ENCODE measurements at places on chromosomes 13 and 19.

DNA sequence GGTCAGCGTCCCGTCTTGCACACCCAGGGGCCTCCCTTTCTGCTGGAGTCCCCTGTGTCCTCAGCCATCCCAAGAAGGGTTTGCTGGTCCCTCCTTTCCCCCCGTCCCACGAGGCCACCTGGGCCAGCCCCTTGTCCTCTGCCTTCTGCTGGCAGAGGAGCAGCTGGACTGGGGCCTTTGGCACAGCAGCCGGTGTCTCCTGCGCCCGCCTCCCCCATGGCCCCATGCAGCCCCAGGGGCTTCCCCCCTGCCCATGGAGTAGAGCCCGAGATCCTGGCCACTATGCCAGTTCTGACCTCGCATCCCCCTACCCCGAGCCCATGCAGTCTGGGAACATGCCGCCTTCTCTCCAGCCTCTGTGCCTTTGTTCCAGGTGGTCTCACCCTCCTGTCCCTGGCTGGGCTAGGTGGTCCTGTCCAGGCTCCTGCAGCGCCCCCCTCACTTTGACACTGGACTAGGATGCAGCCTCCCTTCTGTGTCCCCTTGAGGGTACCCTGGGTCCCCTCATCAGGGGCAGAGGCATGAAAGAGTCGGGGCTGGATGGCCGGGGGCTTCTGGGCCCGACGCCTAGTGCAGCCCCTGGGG lies 5.7 kb upstream of the GARIN5A start:
- no peak for DNase-seq

DNA sequence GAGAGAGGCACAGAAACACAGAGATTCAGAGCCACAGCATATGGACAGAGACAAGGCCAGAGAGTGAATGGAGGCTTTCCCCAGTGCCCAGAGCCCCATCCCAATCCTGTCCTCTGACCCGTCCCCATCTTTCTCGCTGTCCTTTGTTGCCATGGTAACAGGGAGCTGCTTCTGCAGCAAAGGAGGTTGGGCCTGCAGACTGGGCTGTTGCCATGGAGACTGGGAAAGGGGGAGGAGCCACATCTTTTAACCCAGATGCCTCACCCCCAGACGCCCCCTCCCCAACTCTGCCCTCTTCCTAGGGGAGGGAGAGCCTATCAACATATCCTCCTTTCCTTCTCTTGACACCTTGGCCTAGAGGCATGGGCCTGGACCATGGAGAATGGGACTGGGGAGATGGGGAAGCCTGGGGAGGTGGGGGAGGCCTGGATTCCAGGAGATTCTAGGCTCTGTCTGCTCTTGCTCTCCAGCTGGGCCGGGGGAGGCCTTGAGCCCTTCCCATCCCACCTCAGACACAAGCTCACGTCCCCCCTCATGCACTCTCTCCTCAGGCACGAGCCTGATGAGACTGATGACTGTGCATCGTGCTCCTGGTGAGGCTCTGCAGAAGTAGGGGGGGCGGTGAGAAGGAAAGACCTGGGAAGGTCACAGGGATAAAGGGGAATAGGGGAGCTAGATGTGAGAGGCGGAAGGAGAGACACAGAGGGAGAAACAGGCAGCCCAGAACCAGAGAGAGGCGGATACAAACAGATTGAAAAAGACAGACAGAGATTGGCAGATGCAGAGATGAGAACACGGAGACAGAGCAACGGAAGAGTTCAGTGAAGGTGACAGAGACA lies 2.1 kb upstream of the ATP1A3 start:
- DNase-seq, result peak; percentile 36

DNA sequence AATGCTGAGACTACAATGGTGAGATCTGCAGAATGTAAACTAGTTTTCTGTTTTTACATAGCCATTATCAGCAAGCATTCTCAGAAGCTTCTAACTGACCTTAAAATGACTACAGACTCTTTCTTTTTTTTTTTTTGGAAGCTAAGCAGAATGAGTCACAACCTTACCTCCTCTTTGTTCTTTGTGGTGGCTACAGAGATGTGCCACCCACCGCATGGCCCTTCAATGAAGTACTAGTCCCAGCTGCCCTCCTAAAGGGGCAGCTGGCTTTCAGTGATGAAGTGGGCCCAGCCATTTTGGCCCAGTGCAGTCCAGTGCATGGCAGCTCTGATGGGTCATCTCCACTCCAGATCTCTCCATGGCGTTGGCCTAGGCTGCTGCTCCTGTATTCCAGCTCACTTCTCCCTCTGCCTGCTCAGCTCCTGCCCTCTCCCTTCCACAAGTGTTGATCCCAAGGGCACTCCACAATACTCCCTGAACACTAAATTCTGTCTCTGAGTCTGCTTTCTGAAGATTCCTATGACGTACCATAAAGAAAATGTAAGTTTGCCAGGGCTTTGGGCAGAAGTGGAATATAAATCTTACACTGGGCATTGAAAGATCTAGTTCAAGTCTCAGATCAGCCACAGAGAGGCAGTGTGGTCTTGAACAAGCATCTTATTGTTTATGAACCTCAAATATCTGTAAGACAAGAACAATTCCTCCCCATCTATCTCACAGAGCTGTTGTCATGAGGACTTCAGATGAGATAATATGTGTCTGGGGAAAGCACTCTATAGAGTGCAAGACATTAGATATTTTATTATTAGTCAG lies 85.6 kb downstream of the RXFP2 start:
- DNase-seq, result peak; percentile 21

GRCh38 chr19:780935-781334 lies 16.3 kb upstream of the PTBP1 start:
- DNase-seq, result no peak

DNA sequence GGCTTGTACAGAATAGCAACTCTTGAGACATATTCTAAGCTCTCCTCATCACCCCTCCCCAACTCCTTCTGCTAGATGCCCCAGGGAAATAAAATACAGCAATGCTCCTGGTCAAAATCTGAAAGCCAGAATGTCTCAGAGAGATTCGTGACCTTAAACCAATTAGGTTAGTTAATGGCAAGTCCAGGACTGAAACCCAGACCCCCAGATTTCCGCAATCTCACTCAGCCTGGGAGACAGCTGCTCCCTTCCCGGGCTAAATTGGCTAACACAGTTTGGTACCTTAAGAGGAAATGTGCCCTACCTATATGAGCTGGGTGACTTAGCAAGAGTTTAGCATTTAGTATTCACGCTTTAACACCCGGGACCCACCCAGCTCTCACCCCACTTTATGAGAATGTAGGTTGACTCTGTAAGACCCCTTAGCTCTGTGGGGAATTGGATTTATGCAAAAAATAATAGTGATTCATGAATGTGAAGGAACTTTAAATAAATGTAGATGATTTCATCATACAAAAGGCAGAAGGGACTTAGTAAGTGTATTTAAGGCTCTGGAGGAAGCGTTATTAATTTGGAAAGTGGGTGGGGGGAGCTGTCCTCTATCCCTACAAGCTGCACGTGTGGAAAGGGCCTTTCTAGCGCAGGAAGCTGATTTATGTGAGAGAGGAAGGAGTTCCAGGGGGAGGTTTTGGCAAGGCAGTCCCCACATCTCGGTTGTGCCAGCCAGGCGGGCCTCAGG lies 1.1 kb downstream of the DLEU7 start:
- no peak for DNase-seq

DNA sequence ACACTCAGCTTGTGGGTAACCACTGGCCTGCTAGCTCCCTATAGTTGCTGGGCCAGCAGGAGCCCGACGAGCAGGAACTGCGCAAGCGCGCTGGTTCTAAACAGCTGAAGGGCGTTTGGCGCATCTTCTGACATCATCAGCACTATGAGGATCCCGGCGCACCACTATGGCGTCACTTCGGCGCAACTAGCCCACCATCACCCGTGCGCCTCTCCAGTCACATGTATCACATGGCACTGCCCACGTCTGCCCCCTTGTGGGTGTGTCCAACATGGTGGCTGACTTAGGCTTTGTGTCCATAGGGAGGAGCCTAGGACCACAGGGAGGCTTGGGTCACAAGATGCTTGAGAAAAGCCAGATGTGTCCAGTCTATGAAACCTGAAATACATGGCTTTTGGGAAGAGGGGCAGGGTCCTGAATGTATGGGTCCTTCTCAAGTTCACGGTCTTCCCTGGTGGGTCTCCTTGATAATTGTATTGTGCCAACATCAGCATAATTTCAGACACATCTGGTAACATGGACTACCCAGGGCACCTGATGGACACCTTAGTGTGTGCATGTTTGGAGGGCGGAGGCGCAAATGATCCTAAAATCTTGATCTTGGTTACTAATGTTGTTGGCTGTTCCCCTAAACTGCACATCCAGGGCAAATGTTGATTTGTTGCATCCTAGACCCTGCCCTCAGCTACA lies 18.0 kb downstream of the KLK4 start:
- DNase-seq, result peak; percentile 64

- peak; percentile 33 for DNase-seq
Observed at GRCh38 chr19:50312967-50313811, 16.0 kb downstream of the KCNC3 start.

- no peak for DNase-seq
Observed at GRCh38 chr13:66237411-66238062, 992.6 kb downstream of the PCDH9 start.

- peak; percentile 82 for DNase-seq
Observed at GRCh38 chr13:31982540-31982939, 49.0 kb upstream of the FRY start.

- peak; percentile 51 for DNase-seq
Observed at GRCh38 chr13:24747248-24748060, 16.5 kb upstream of the RNF17 start.

GRCh38 chr13:89695343-89696257 lies 1651.9 kb upstream of the MIR17HG start:
- peak; percentile 23 for DNase-seq

DNA sequence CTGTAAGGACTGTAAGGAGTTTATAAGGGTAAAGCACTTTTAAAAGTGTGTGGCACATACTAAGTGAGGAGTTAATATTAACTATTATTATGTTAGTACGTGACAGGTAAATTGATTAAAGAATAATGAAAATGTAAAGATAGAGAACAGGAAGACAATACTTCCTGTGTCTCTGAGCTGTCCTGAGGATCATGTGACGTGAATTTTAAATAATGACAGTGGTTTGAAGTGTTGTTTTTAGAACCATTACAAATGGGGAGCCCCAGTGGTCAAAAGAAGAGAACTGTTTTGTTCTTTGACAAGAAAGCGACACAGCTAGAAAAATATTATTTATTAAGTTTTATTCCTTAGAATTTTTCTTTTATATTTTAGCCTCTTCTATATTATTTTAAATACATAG lies 241.2 kb upstream of the STARD13 start:
- DNase-seq, result no peak

- no peak for DNase-seq
Observed at GRCh38 chr13:80082396-80083080, 258.4 kb downstream of the SPRY2 start.

GRCh38 chr13:73913751-73914518 lies 220.3 kb downstream of the KLF12 start:
- DNase-seq, result no peak

- no peak for DNase-seq
Observed at GRCh38 chr19:39199025-39199424, 2.3 kb downstream of the NCCRP1 start.

DNA sequence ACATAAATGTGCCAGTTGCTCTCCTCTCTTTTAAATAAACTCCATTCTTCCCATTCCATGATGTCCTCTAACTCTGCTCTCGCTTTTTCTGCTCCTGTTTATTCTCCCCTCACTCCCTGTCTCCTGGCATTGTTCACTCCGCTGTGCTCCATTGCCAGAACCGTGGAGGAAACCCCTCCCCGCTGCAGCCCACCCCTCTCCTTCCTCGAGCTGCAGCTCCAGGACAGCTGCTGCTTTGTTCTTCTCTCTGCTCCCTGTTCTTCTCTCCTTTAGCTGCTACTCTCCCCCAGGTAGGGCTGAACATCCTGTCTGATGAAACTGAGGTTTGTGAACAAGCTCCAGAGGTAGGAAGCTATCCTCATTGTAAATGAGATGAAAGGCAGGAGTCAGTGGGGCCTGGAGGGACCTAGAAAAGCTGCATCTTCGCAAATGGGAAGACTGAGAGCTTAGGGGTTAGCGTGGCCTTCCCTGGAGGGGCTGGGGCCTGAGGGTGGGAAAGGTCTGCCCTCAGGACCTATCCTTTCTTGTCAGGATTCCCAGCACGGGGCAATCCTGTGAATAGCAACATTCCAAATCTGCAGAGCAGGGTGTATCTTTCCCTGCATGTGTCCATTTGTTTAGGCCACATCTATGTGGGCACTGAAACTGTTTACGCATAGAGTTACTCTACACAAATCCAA lies 243.7 kb downstream of the DNAJC15 start:
- no peak for DNase-seq

DNA sequence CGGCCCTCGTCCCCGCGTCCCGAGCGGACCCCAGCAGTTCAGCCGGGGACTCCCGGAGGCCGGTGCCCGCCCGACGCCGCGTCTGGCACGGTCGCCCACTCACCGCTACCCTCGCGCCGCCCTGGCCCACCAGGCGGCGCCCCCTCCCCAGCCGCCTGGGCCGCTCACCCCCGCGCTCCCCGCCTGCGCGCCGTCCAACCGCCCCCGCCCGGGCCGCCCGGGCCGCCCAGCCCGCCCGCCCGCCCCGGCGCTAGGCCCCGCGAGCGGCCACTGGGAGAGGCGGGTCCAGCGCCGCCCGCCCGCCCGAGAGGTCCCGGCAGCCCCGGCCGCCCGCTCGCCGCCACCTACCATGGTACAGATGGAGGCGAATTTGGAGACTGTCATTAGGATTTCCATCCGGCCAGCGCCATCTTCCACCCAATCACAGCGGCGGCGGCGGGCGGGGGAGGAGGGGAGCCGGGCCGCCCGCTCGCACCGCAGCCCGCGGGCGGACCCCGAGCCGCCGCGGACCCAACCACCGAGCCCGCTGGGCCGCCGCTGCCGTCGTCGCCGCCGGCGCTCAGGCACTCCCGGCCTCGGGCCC lies at the start of gene USP12:
USP12 (minus strand) TSS at position 568 of the 583 bp plus-strand sequence; CDS start at position 396, 172 bp downstream.
- DNase-seq, result peak; percentile 66

DNA sequence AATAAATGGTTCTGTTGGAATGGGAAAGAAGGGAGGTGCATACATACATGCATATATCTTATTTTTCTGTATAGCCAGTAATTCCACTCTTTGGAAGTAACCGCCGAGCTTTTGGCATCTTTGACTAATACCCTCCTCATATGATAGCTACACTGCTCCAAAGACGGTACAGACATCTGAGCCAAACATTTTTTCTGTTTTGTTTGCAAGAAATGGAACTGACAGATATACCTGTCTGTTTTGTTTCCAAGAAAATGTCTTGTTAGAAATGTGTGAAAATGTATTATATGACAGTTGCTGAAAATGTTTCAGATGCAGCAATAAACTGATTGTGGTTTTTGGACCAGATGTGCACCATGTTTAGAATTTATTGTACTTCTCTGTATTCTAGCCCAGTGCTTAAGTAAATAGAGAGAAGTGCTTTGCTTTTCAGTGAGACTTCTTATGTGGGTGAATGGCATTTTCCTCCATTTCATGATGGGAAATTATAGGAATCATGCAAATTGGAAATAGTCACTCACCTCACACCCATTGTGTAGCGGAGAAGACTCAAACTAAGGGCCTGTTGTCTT lies 396.9 kb downstream of the KCNRG start:
- no peak for DNase-seq

GRCh38 chr19:51258165-51259160 lies 7.6 kb downstream of the SIGLECL1 start:
- no peak for DNase-seq

- DNase-seq, result no peak
Observed at GRCh38 chr19:44592451-44592890, 20.9 kb upstream of the IGSF23 start.
